ENCODE measurements at places on chromosomes 11 and 22.
A peak's percentile ranks its signal among the peaks of the same experiment; 100 is the strongest.

DNA sequence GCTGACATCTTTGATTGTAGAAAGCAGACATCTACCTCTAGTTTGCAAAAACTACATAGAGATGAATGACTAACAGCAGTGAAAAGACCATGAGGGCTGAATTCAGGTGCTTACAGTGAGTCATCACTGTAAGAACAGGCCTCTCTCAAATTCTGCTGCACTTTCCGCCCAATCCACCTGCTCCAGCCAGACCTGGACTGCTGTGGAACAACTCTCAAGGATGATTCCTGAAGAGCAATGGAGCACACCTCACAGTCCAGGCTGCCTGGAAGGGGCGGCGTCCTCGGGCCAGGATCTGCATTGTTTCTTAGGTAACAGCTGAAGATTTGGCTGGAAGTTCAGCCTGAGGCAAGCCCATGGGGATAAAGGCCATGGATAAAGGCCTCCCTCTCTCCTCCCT lies 15.1 kb downstream of the APOL2 start:
- no peak for DNase-seq

- no peak for DNase-seq
These were observed 49.0 kb upstream of the SERPIND1 start for GRCh38 chr22:20724676-20725454.

- no peak for DNase-seq
These were observed 581 bp upstream of the EIF3L start for GRCh38 chr22:37848587-37849088.

GRCh38 chr11:117875382-117876058 lies 938 bp downstream of the FXYD6 start:
- peak; percentile 45 for DNase-seq

GRCh38 chr22:24304062-24304675 lies 33.5 kb downstream of the SPECC1L start:
- no peak for DNase-seq

GRCh38 chr11:22276535-22276934 lies 61.6 kb upstream of the SLC17A6 start:
- DNase-seq, result no peak

- DNase-seq, result no peak
These were observed 694.7 kb downstream of the NTM start for GRCh38 chr11:132064987-132065620.

DNA sequence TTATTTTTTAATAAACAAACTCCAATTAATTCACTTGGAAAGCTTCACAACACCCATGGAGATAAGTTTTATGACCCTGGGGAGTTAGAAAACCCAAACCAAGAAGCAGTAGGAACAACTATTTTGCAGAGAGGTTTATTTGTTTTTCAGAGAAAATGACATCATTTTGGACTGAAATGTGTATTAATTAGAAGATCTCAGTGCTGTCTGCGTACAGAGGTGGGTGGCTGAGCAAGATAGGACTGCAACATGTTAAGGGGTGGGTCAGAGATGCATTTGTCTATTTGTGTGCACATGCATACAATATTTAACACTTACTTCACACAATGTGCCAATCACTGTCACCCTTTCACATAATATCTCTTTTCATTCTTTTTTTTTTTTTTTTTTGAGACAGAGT lies 1.1 kb downstream of the SCGB1A1 start:
- no peak for DNase-seq

DNA sequence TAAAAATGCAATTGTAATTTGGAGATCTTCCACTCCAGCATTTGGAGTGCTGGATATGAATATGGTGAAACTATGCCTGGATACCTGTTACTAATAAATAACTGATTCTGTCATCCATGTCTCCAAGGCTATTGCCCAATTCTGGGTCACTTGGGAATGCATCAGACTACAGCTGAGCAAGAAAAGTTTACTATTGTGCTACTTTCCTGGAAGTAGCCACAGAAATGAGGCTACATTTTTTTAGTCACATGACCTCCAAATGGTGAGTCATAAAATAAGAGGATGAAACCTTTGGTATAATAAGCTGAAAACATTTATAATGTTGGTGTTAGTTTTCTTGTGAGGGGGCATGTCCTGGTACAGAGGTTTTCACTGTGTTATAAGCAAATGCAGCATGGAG lies 44.4 kb downstream of the DCDC1 start:
- DNase-seq, result no peak

- no peak for DNase-seq
These were observed 15.9 kb downstream of the SEZ6L start for GRCh38 chr22:26185190-26185589.

DNA sequence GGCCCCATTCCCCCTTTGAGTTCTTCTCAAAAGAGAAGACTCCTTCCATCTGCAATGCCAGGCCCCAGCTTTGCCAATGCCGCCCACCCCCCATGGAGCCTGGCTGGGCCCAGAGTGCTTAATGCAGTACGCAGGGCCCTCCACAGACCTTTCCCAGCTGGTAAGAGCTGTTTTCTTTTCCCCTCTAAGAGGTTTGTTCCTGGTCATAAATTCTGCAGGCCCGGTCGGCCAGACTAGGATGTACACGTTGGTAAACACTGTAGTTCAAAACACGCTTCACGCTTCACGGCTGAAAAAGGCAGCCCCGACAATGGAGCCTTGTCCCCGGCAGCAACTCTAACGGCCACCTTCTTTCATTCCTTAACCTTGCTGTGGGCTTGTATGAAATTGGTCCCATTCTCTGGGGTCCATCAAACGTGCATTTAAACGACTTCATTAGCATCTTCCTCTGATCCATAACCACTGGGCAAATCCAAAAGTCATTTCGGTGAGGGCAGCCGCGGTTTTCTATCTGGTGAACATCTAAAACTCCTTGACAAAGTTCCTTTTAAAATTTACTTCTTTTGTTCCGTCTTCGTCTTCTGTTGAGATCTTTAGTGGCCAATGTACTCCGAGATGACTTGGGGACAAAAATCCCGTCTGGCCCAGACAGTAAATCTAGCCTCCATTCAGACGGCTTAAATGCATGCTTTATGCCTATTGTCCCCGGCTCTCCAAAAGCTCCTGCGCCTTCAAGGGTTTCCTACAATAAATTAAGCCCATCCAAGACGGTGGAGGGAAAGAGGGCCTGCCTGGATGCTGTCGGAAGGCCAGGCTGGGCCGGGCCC lies 60.0 kb upstream of the MYEOV start:
- DNase-seq, result no peak

DNA sequence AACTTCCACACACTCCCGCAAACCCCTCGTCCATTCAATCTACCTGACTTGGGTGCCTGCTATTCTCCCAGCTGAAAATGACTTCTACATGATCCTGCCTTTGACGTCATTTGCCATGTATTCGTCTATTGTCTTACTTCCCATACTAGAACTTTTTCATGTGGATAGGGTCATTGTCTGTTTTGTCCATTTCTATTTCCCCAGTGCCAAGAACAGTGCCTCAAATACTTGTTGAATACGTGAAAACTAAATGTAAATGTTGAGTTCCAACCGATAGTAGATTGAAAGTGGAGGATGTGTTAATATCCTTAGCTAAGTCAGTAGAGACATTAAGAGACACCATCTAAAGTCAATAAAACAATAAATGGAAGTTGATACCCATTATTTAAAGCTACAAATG lies 935 bp downstream of the TRIM68 start:
- peak; percentile 17 for DNase-seq

- no peak for DNase-seq
These were observed 509.9 kb upstream of the B3GAT1 start for GRCh38 chr11:134921938-134922337.

- no peak for DNase-seq
These were observed 1.8 kb downstream of the SIK3 start for GRCh38 chr11:117096201-117096991.

DNA sequence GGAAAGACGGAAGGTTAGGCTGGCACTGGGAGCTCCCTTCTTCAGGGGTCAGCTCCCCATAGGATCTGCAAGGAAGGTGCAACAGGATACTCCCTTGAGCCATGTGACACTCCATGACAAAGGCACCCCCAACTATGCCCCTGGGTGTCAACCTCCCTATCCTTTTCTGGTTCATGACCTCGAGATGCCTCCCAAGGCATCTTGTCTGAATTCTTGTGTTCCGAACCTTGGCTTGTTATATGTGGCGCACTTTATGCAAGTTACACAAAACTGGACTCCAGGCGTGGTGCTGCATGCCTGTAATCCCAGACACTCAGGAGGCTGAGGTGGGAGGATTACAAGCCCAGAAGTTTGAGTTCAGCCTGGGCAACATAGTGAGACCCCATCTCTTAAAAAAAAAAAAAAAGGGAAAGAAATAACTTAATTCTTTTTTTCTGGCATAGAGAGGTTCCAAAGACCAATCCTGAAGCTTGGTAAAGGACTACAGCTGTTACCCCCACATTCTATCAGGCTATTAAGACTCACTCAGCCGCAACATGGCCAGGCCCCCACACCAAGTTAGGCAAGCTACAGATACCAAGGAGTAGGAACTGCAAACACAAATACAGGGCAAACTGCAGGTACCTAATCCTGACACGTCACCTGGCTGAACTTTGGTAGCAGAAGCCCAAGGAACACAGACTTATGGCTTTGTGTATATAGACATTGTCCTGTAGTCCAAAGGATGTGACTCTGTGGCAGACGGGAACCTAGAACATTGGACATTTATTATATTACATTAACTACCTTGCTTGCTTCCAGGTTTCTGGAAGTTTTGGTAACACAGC lies 1.4 kb downstream of the C11orf24 start:
- no peak for DNase-seq

DNA sequence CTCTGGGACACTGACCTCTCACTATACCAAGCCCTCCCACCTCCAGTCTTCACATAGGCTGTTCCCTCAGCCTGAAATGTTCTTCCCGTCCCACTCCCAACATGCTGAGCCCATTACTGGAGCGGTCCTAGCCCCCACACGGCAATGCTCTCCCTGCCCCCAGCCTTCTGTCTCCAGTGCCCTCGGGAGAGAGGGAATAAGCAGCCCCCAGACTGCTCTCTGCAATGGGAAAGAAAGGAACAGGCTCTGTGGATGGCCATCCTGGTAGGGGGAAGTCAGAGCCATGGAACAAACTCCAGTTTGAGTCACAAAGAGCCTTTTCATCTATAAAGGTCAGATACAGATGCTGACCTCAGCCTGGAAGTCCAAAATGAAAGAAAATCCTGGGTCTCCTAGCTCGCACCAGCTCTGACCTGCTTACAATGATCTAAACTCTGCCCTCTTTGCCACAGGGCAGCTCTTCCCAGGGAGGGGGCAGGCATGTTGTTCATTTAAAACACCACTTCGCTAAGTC lies 62.6 kb downstream of the FLRT1 start:
- DNase-seq, result no peak

DNA sequence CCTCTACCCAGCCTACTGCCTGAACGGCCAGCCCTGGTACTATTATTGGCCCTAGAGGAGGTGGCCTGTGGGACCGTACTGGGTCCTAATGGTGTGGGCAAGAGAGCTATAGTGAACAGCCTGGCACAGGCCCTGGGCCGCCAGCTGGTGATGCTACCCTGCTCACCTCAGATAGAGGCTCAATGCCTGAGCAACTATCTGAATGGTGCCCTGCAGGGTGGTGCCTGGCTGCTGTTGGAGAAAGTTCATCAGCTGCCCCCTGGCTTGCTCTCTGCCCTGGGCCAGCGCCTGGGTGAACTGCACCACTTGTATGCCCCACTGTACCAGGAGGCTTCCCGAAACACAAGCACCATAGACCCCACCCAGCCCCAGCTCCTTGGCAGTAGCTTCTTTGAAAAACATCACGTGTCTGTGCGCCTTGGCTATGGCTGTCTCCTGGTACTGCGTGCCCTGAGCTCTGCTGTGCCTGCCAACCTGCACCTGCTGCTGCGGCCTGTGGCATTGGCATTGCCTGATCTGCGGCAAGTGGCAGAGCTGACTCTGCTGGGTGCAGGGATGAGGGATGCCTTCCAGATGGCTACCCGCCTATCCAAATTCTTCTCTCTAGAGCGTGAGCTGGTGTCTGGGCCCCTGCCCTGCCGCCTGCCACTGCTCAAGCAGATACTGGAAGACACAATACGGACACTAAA lies 49.0 kb downstream of the DNHD1 start:
- no peak for DNase-seq

DNA sequence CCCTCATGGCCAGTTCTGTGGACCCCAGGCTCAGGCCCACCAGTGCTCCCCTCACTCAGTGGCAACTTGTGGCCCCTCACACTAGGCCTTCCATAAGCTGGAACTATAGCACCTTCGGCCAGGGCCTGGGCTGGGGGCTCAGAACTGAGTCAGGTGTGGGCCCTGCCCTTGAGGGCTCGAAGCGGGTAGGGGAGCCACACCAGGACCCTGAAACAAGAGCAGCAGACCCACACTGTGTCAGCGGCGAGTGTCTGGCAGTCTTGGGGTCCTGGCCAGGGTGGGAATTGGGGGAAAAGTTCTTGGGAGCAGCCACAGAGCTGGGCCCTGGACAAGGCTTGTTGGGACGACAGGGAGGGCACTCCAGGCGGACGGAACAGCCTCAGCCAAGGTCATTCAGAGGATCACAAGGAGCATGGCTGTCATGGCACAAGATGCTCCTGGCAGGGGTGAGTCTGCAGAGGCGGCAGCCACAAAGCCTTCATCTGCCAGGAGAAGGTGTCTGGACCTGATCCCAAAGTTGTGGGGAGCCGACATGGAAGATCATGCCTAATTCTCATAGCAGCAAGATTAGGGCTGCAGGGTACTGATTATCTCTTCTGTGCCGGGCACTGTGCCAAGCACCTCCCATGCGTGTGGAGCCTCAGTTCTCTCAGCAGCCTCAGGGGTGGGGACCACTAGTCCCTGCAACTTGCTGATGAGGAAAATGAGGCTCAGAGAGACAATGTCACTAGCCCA lies 50.7 kb downstream of the SHISAL1 start:
- peak; percentile 8 for DNase-seq

- no peak for DNase-seq
These were observed 79.9 kb upstream of the OR4C15 start for GRCh38 chr11:55474321-55474720.

DNA sequence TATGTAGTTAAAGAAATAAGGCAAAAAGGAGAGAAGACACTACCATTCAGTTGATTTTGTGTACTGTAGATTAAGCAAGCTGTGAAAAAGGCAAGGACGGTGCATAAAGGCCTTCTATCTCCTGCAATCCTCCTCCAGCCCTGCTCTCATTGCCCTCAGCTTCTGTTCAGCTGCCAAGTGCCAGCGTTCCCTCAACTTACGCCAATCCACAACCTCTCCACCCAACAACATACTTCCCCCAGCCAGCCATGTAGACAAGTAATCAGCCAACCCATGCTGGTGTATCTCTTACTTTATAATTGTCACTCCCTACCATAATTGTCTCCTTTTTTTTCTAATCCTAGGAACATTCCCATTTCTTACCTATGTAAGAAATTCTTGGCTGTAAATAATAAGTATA lies 30.1 kb upstream of the ANO5 start:
- no peak for DNase-seq

DNA sequence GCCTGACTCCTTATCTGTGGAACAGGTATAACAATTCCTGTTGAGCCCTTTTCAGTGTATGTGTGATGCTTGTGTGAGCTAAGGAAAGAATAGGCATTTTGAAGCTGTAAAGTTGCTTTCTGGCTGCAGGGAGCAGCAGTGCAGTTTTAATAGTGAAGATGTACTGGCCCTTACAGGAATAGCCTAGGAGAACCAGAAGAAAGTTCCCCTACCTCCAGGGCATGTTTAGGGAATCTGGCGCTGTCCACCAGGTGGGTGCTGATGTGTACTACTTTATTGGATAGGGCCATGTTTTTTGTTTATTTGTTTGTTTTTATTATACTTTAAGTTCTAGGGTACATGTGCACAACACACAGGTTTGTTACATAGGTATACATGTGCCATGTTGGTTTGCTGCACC lies 11.5 kb downstream of the BMAL1 start:
- DNase-seq, result no peak

All from NCI-H2227 treated with DMSO at 0.1 percent for 48 hours (cell line).